ENCODE measurements at places on chromosomes 6 and 20.

GRCh38 chr6:151652325-151652724, 155.2 kb upstream of the ESR1 start:
- no peak for DNase-seq

DNA sequence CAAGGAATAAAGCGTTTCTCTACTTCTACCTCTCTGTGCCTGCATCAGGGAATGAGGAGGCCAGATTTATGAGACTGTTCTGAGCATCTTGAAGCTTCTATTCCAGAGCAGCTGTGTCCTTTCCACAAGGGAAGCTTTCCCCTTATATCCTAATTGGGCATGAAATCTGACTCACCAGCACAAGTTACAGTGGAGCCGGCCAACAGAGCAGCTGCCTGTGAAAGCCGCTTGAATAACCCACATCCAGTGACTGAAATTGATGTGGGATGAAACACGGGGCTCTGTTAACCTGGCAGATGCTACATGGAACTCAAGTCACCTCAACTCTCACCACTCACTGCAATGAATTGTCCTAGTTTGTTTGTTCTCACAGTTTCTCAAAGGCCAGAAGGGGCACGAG, 400.3 kb downstream of the TFAP2A start:
- DNase-seq = no peak

- no peak for DNase-seq
Measured at GRCh38 chr6:118591897-118592296, 43.8 kb downstream of the PLN start.

DNA sequence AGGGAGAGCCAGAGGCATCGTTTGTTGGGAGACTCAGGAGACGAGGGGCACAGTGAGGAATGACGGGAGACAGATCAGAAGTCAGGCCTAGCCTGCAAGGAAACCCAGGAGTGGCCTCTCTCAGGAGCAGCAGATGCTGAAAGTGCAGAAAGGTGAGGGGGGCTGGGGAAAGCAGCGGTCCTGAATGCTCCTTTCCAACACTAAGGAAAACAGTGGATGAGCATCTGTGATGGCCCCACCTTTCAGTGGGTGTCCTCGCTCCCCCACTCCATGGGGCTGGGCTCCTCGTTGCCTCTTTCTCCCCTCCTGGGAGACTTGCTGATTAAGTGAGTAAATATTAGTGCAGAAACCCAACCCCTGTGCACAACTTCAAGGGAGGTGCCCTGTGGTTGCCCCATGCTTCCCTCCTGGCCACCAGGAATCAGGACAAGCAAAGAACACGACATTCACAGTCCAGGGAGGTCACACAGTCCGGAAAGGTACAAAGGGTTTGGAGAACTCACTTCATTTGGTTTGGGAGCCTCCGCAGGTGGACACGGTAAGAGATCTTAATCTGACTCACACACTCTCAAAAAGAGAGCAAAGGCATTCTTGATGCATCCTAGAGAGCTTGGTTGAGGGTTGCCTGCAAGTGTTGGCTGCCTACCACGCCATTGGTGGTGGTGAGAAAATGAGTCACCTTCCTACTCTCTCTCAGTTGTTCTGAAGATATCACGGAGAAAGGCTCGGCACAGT, 9.7 kb upstream of the BPIFB1 start:
- DNase-seq = no peak

DNA sequence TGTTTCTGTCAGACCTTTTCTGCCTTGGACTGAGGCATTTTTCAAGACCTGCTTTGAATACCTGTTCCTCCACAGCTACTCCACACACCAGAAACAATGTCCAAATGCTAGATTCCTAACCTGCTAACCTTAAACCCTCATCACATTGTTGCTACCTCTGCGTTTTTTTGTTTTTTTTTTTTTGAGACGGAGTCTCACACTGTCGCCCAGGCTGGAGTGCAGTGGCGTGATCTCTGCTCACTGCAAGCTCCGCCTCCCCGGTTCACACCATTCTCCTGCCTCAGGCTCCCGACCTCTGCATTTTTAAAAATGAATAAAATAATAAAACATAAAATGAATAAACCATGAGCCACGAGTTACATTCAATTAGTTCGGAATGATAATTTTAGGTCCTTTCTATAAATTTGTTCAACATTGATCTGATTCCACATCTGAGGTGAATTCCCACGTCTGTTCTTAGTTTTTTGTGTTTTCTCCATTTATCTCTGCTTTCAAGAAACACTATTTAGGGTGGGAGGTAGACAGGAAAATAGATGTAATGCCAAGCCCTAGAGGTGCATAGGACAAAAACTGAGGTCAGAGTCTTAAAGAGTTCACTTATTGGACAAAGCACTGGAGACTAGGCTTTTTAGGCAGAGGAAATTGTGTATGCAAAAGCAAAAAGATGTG, 1.3 kb downstream of the C6orf89 start:
- no peak for DNase-seq

DNA sequence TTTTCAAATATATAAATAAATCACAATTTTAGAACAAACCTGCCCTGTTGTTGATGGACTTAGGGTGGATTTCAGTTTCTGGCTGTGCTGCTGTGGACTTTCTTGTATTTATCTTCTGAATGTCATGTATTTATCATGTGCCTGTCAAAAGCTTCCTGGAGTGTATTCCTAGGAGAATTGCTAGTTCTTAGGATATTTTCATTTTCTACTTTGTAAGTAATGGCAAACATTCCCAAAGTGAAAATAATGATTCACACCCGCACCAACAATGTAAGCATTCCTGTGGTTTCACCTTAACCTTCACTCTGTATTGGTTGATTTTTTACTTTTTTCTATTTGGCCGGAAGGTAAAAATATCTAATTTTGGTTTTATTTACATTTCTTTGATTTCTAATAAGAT, 387.8 kb downstream of the SMOC2 start:
- DNase-seq = no peak

GRCh38 chr6:56663344-56663743, 20.7 kb upstream of the DST start:
- DNase-seq = no peak

DNA sequence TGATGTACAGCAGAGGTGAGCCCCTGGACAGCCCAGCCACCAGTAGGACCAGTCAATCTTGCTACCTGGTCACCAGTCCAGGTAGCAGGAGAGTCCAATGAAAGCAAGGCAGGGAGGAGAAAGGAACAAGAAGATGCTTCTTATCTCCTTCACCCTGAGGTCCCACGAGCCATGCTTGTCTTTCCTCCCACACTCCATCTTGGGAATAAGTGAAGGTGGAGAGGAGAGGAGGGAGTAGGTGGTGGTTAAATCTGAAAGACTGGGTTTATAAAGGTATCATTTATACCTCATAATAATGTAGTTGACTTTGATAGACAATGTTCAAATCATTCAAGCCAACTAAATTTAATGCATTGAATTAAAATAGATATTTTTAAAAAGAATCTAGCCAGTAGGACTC, 35.9 kb downstream of the LAMP5 start:
- DNase-seq = no peak

GRCh38 chr6:38212579-38212978, 393.1 kb downstream of the ZFAND3 start:
- DNase-seq = no peak

DNA sequence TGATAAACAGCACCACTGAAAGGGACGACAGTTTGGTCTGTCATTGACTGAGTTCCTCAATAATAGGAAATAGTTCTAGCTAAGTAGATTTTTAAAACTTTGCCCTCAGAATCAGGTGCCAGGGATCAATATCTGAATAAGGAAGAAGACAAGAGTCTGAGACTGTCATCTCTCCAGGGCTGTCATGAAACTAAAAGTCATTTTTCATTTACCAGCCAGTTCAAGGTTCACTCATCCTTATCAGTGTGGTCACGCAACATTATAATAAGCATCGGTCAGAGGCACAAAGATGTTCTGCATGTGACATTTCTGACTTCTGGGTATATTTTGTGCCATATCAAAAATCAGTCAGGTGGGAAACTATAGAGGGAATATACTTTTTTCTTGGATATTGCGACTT, 52.5 kb upstream of the E2F3 start:
- no peak for DNase-seq
